Muscle of arm (tissue), 14 donors: ENCODE measurements at places on chromosomes 11 and 22. TPM values are rescaled to one million over a fixed set of nuclear protein-coding genes. Genes with fewer than 3 reads are reported as not detected.

Gene HOATZ
- polyA plus RNA-seq, result 0.04 TPM

Gene MYBPC3
- 0.19 TPM for polyA plus RNA-seq

Gene SOX6
- 25.8 TPM for polyA plus RNA-seq

Gene ESRRA
- polyA plus RNA-seq, result 11.9 TPM

- no peak for DNase-seq
Measured at GRCh38 chr22:43001271-43002201, 13.4 kb downstream of the PACSIN2 start.

DNA sequence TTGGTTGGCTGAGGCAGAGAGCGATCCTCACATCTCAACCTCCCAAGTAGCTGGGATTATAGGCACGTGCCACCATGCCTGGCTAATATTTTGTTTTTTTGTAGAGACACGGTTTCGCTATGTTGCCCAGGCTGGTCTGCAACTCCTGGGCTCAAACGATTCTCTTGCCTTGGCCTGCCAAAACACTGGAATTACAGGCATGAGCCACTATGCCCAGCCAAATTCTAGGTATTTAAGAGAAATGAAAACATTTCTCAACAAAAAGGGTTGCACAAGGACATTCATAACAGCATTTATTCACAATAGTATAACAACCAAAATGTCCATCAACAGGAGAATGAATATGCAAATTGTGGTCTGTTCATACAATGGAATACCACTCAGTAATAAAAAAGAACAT, 31.7 kb upstream of the RBX1 start:
- no peak for DNase-seq

DNA sequence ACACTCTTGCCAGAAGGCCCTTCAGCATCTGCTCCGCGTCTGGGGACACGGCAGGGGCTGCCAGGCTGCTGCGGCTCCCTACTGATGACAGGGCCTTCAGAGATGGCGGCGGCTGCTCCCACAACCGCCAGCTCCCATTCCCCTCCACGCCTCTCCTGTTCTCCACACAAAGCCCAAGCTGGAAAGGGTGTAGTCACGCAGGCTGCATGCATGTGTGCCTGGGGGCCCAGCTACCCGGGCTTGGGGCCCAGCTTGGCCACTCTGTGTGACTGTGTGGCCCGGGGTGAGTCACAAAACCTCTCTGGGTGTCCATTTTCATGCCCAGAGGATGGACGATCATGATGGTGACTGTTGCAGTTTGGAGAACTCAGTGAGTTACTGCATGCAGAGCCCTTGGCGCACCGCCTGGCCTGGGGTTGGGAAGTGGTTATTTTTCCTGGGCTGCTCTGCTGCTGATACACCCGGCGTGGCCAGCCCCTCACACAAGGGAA, 31.7 kb upstream of the PARVB start:
- no peak for DNase-seq

DNA sequence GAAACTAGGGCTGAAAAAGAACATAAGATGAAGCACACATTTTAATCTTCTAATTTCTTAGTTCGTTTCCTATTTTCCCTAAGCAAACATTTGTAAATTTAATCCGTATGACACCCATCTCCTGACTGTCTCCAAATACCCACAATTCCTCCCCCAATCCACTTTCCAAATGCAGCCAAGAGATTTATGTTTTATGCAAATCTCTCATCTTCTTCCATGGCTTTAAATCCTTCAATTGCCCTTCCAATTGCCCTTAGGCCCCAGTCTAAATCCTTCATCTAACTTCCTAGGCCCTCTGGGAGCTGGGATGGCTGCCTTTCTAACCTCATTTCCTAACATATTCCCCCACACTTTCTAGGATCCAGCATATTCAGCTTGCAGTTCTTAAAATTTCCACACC, 18.0 kb upstream of the POU2AF1 start:
- no peak for DNase-seq

- no peak for DNase-seq
Measured at GRCh38 chr11:104155375-104155774, 8.6 kb downstream of the PDGFD start.

DNA sequence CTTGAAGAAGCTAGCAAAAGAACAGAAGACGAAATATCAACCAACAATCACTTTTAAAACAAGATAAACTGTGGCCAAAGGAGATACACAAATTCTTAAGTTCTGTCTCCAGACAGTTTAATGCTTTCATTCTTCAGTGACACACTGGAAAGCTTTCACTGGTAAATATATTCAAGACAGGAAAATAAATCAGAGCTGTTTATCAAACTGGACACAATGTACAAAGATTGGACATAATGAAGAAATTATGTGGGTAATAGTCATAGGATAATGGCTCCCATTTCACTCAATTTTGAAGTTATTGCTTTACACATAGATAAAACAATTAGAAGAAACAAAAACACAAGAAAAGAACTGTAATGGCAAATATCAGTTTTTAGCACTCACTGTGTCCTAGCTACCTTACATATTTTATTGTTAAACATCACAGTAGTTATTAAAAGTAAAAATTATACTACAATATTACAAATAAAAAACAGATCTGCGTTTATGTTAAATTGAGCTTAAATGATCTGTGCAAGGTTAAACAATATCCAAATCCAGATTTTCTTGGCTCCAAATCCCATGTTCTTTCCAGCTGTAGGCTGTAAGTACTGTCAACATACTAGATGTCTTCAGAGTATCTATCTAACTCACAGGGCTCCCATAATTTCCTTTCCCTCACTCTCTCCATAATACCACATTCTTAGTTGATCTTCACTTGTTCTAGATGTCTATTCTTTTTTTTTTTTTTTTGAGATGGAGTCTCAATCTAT, 38.6 kb upstream of the NOX4 start:
- peak; percentile 35 for DNase-seq

GRCh38 chr11:62689421-62690183, at the start of gene LRRN4CL:
Gene LRRN4CL, minus strand, starts transcription at chr11:62689530. Its CDS starts 1,022 bp downstream, at chr11:62688508.
- DNase-seq, result peak; percentile 92

DNA sequence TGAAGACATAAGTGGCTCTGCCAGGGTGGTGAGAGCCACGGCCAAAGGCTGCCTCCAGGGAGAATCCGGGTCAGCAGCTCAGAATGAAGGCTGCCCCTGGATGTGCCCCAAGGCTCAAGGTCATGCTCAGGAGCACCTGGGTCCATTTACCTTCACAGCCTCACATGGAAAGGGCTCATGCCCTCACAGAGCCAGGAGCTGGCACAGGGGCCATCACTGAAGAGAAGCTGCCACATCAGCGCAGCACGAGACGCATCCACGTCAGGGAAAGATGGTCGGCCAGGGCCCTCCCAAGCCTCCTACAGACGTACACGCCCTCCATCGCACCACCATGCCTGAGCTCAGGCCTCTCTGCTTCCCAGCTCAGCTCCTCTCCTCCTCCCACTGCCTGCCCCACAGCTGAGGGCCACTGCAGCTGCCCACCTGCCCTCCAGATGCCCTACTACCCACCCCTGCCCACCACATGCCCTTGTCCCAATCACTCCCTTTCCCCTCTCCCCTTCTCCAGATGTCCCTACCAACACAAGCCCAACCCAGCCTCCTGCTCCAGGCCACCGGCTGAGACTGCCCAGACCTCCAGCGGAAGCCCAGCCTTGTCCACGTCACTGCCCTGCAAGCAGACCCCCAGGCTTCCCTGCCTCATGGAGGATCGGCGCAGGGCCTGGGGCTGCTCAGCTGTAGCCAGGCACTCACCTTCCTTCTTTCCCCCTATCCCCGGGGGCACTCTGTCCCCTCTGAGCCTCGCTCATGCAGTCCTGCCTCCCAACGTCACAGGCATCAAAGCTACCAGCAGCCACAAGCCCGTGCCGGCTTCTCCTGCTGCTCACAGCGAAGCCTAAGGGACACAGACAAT, 144.1 kb downstream of the SHANK2 start:
- no peak for DNase-seq

DNA sequence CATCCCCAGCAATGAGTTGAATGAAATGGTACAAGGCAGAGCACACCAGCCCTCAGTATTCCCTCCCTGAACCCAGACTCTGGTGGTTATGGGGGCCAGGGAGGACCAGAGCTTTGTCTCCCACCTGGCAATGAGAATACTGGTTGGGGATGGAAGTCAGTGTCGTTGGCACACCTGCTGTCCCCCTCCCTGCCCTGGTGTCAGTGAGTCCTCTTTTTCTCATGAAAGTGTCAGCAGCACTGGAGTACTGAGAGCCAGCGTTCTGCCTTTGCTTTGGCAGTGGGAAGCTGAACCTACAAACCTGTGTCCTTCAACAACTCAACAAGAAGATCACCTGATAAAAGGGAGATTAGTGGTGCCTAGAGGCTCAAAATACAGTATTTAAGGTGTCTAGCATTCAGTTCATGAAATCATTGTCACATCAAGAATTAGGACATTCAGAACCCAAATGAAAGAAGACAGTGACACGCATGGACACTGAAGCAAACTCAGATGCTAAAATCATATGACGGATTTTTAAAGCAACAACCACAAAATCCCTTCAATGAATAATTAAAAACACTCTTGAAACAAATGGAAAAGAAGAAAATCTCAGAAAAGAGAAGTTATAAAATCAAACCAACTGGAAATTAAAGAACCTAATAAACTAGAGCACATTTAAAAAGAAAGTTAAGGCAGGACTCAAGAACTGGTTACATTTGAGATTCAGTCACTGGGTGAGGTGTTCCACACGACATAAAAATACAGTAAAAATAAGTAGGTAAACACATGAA, 77.5 kb upstream of the VPREB1 start:
- no peak for DNase-seq

DNA sequence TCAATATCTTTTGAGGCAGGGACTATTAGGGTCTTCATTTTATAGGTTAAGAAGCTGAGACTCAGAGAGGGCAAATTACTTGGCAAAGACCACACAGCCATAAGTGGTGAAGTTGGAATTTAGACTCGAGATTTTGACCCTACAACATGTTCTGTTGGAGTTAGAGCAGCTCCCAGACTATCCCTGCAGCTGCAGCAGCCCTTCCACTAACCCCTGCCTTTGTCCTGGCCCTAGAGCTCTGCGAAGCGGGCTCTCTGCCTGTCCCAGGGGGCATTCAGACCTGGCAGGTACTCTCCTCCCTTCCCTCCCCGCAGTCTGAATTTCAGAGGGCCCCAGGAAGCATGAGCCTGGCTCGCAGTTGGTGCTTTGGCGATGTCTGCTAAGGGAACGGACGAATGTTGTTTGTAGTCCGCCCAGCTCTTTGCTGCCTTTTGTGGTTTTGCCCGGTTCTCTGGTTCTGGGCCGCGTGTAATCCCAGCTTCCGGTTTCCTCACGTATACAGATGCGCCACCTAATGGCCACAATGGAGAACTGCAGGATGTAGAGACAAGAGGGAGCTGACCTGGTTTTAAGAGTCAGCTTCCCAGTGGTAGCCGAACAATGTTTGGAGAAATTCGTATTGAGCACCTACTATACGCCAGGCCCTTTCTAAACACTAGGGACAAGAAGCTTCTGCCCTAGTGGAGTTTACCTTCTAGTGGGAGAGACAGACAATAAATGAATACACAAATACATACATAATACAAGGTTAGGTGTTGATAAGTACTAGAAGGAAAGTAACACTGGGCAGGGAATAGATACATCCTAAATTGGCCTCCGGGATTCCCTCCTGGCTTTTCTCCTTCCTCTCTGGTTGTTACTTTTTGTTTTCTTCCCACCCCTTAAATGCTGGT, 125.2 kb downstream of the ST3GAL4 start:
- peak; percentile 90 for DNase-seq

- no peak for DNase-seq
Measured at GRCh38 chr11:113876798-113877669, 1.7 kb upstream of the USP28 start.

DNA sequence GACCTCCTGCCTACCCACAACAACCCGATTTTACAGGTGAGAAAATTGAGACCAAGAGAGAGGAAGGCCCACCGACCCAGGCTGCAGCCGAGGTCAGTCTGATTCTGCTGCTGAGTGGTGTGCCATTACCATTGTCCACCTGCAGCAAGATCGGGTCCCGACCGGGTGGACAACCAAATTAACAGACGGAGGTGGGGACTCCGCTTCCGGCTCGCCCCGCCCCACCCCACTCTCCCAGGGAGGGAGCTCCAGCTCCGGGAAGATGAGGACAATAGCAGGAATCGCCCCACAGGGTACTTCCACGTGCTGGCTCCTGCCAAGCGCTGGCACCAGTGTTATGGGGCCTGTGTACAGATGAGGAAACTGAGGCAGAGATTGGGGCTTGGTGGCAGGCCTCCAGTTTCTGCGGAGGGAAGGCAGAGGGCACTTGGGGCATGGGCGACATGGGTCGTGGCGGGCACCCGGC, 425 bp upstream of the KDELR3 start:
- no peak for DNase-seq

DNA sequence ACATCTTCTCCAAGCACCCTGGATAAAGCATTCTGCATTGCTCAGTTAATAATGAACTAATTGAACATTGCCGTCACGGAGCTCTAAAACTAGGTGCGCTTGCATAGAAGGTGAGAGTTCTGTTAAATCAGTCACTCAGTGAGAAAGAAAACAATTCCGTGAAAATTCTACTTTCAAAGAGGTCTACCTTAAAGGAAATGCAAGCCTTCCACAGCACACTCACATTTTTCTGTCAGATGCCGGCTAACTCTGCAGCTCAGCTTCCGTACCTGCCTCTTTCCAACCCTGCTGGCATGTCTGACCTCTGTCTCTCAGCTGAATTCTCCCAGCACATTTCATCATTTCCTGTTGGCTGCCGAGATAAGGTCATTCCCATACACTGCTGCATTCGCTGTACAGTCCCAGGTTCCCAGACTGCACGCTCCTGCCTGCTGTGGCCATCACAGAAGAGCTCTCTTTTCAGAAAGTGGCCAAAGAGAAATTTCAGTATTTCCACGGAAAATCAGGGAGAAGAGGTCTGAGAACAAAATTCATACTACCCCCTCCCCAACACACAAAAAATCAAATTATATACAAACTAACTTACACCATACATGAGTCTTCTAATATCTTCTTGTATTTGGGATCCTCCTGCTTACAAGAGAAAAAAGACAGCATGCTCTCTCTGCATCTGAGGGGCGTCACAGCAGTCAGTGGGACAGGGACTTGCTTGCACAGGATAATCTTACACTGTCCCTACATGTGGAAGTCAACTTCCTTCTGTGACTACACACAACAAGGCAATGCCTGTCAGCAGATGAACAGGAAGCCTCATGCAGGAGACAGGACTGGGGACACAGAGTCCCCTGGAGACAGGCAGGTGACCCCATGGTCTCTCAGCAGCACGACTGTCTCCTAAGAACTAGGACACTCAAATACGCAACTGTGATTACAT, 55.1 kb downstream of the PACSIN2 start:
- DNase-seq, result peak; percentile 71

GRCh38 chr22:25875461-25875860, 133.5 kb downstream of the MYO18B start:
- DNase-seq, result no peak
